NCI-H146 (cell line): ENCODE measurements at places on chromosomes 16 and 17.

DNA sequence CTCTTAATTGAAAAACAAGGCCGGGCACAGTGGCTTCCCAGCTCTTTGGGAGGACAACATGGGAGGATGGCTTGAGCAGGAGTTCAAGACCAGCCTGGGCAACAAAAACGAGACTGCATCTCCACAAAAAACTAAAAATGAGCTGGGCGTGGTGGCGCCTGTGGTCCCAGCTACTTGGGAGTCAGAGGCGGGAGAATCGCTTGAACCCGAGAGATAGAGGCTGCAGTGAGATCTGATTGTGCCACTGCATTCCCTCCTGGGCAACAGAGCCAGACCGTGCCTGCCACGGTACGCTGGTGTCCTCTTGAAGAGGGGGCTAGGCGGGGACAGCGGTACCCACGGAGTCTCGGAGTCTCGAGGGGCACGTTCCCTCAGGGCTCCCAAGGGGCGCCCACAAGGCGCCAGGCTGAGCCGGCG is 27.9 kb upstream of the ADORA2B start:
- DNase-seq = no peak

GRCh38 chr17:1789936-1790335 is 28.1 kb downstream of the SERPINF1 start:
- DNase-seq = no peak

- DNase-seq = peak; percentile 95
Measured at GRCh38 chr17:7262192-7262934, at the start of gene CLDN7. TSS of gene CLDN7 (minus strand) at chr17:7262478. CDS start at chr17:7262043, 435 bp downstream.

GRCh38 chr16:74743668-74744299 is 30.8 kb downstream of the FA2H start:
- peak; percentile 79 for DNase-seq

DNA sequence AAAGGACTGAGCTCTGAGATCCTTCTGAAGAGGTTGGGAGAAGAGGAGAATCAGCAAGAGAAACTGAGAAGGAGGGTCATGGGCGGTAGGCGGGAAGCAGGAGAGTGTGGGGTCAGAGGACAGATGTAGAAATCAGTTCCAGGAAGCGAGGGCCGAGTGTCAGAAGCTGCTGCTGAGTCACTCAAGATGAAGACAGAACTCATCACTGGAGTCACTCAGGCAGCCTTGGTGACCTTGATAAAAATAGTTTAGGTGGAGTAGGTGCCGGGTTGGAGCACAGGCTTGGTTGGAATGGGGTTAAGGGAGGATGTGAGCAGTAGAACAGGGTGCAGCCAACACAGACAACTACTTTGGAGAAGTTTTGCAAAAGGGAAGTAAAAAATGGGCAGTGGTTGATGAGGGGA is 6.1 kb upstream of the ITGAM start:
- no peak for DNase-seq

DNA sequence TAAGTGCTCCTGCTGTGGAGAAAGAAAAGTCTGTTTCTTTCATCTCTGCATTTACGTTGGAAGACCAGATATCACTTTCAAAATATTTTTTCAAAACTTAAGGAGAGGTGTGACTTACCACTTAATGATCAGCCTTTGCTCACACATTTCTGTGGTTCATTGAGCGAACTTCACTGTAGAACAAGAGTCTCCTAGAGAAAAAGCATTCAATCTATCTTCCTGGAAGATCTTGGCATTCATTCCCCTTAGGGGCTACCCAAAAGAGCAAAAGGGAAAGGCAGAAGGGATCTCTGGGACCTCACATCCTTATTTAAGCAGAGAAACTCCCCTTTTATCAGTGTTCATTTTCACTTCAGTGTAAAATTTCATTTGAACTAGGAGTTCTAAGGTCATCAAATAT is 61.2 kb downstream of the HS3ST3A1 start:
- no peak for DNase-seq
